ENCODE measurements at places on chromosomes 4 and X.

DNA sequence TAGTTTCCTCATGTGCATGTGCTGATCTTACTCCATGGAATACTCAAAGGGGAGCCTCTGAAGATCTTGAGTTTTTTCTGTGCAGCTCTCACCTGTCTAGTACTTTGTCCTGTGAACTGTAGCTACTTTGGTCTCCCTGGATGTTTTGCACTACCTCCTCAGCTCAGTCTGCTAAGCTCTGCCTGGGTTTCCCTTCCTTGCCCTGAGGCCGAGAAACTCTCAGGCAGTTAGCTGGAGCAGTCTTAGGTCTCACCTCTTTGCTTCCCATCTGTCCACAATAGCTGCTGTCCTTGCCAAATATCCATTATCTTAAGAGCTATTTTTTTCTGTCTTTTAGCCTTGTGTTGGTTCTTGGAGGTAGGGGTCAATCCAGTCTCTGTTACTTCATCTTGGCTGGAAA is 11.6 kb downstream of the THAP6 start:
- no peak for DNase-seq

DNA sequence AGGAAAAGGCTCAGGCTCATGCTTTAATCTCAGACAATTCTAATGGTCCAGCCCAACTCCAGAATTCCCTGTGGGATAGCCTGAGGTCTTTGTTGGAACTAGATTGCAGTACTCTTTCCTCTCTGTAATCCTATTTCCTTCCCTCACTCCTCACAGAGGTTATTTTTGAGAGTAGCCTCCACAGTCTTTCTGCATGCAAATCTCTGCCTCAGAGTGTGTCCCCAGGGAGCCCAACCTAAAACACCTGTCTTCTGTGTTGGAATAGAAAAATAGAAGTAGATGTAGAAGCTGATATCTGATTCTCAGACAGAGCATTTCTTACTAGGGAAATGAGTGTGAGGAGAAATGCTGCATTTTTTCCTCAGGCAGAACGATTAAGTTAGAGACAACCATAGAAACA is 915.5 kb upstream of the EPHA5 start:
- DNase-seq, result no peak

DNA sequence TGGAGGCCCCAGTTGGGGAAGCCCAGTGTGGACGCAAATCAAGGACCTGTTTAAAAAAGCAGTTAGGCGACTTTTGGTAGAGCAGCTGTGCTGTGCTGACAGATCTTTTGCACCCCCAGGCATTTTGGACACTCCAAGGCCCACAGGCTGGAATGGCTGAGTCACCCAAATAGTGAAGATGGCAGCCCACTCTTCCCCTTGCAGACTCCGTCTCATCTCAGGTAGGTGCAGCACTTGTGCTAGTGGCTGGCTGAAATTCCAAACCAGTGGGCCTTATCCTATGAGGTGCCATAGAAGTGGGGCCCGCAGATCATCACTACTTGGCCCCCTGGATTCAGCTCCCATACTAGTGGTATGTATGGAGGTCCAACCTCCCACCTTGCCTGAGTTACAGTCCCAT is 42.8 kb downstream of the CPXCR1 start:
- DNase-seq, result no peak

- no peak for DNase-seq
Measured at GRCh38 chr4:40247350-40247749, 50.5 kb downstream of the RHOH start.

- no peak for DNase-seq
Measured at GRCh38 chr4:47974566-47974965, 41.9 kb downstream of the CNGA1 start.

DNA sequence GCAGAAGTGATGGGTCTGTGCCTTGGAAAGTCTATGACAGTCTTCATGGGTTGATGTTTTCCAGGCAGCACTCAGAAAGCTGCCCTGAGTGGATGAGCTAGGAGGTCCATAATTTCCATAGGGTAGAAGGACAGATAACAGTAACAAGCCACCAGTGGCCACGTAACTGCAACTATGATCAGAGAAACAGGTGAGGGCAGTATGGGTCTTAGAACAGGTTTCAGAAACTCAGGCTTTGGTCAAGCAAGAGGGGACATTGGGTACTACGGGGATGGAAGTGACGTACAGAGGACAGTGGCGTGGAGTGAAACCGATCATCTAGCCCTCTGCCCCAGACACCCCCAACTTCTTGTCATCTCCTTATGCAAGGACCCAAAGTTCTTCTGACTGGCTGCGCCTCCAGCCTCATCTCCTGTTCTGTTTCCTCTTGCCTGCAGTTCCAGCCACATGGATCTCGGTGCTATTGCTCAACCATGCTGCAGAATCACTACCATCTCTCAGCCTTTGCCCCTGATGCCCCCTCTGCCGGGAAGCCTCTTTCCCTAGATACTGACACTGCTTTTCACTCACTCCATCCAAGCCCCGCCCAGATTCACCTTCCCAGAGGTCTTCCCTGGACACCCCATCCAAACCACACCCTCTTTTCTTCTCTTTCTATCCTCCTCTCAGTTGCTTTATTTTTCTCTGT is 123.4 kb downstream of the MFAP3L start:
- DNase-seq, result no peak

- DNase-seq, result no peak
Measured at GRCh38 chr4:21882051-21882839, 66.3 kb downstream of the KCNIP4 start.

GRCh38 chr4:118139241-118139640 is 105.0 kb downstream of the NDST3 start:
- no peak for DNase-seq

- DNase-seq, result no peak
Measured at GRCh38 chrX:132831336-132831973, 127.0 kb downstream of the HS6ST2 start.

DNA sequence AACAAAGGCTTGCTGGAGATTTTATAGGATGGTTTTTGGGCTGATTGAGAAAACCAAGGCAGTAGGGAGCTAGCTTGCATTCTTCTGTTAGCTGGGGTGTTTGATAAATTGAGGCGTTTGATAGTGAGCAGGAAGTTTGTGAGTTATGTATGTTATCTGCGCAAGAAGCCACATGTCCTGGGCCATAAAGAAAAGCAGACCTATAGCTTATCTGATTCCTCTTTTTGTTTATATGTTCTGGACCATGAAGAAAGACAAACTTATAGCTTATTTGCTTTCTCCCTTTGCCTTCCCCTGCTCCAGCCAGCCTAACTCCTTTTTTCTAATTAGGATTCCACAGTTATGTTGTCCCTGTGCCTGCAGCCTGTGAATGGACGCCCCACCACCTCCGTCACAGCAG is 9.2 kb downstream of the HNRNPH2 start:
- DNase-seq, result no peak

DNA sequence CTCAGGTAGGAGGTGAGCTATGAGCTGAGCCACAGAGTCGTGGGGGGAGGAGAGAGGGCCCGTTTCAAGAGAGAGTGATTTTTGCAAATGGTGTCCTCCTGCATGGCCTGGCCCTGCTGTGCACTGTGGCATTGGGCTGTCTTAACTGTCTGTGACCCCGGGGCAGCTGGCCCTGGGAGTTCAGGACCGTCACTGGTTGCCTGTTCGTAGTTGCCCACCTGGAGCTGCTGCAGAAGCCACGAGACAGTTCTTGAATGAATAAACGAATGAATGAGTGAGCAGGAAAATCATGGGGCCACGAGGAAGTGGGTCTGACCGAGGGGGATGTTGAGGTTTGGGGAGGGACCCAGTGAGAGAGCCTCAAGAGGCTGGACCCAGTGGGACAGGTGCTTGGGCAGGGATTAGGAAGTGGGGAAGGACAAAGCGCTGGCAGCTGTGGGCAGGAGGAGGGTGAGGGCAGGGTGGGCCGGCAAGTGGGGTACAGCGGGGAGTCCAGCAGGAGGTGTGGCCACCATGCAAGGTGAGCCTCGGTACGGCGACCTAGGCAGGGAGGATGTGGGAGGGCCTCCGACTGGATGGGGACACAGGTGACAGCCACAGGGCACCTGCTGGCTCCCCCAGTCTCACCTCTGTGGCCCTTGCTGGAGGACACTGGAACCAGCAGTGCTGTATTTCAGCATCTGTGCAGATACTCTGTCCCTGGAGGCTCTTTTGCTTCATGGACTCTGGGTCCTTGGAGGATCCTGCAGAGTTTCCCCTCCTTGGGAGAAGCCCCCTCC is 10.2 kb downstream of the RGS12 start:
- no peak for DNase-seq

DNA sequence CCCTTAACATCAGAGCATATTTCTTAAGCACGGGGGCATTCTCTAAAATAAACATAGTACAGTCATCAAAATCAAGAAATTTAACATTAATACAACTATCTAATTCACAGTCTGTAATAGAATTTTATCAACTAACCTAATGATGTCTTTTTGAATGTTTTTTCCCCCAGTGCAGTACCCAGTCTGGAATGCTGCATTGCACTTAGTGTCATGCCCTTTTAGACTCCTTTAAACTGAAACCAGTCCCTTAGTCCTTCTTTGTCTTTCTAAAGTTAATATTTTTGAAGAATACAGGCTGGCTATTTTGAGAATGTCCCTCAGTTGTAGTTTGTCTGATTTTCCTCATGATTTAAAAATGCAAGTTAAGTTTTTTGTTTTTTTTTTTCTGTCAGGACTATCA is 9.5 kb downstream of the ENPEP start:
- no peak for DNase-seq

DNA sequence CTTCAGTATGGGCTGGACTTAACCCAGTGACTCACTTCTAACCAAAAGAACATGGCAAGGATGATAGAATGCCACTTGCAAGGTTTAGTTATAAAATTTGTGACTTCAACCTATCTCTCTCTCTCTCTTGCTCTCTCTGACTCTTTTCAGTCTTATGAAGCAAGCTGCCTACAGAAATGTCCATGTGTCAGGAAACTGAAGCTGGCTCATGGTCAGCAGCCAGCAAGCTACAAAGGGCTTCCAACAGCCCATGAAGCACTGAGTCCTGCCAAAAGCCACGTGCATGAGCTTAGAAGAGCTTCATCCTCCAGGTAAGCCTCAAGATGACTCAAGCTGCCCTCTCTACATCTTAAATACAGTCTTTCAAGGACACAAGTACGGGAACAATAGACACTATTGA is 100.3 kb downstream of the HS3ST1 start:
- no peak for DNase-seq

DNA sequence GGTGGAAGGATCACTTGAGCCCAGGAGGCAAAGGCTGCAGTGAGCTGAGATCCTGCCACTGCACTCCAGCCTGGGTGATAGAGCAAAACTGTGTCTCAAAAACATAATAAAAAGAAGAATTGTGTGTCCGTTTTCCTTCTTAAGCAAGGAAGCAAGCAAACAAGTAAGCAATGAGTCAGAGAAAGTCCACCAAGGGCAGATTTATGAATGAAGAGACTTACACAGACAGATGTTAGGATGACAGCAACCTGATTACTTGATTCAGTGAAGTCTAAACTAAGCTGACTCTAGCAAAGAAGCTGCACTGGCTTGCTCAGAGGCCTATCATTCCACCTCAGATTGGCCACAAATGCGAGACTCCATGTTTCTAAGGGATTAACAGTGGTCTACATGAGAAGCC is 34.1 kb upstream of the SCML1 start:
- no peak for DNase-seq

DNA sequence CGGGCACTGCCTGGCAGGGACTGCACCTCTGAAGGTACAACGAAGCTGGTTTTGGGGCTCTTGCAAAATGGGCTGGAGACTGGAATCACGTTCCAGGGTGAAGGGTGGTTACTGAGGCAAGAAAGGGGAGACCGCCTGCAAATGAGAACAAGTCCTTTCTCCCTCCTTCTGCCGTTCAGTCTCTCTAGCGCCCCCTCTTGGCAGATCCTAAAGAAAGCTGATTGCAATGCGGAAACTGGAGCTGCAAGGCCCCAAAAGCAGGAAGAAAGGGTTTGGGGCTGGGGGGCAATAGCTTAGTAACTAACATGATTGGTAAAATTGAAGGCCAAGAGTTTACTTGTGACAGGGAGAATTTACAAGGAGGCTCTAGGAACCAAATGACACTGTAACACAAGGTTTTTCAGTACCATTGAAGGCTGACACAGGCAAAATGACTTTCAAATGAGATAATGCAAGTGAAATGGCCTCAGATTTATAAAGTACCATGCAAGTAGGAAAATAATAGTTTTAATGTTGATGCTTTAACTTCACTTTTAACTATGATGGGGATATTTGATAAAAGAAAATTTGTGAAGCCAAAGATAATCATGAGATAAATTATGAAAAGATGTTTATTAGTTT is 222.7 kb upstream of the HAND2 start:
- peak; percentile 32 for DNase-seq

- DNase-seq, result no peak
Measured at GRCh38 chrX:107374132-107374531, 75.3 kb upstream of the FRMPD3 start.

DNA sequence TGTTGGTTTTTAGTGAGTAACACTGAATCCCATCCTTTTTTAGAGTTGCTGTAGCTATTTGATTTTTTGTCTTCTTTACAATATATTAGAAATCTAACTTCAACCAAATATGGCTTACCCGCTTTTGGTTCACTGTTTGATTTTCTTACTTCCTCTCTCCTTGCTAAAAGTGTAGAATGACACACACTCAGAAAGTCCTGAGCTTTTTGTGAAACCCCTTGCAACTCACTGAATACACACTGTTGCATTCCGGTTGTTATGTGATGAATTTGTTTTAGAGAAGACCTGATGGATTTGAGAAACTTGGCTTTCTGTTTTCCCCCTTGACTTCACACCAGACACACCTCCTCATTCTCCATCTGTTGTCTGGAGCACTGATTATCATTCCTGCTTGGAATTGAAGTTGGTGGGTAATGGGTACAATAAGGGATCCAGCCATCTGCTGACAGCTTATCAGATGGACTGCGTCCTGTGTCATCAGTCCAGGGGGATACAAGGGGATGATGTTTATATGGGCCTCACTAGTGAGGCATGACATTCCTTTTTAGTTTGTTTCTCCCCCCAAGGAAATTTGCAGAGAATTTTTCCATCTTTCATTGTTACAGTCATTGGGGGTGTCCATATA is 5.2 kb downstream of the TMEM164 start:
- DNase-seq, result no peak

- no peak for DNase-seq
Measured at GRCh38 chr4:40856277-40856839, 106.6 kb downstream of the NSUN7 start.

DNA sequence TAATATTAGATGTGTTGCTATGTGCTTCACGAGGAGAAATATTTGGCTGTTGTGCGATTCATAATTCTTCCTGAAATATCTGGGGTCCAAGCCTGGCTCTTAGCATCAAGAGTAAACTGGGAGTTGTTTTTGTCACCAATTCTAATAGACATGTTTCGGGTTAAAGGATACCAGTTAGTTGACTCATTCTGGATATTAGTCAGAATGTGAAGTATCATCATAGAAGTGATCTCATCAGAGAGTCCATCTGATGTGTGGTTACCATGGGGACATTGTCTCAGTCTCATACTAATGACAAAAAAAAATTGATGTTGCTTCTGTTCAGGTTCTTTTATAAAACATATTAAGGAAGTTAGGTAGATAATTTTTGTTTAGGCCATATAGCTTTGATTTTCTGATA is 57.2 kb upstream of the MTMR1 start:
- DNase-seq, result no peak

- no peak for DNase-seq
Measured at GRCh38 chr4:39446842-39447573, 11.7 kb downstream of the RPL9 start.

GRCh38 chr4:139682741-139683151 is 17.1 kb downstream of the MGST2 start:
- no peak for DNase-seq
